ENCODE measurements at places on chromosomes 3 and 15.

- no peak for DNase-seq
Observed at GRCh38 chr3:105806359-105806758, 62.5 kb downstream of the CBLB start.

DNA sequence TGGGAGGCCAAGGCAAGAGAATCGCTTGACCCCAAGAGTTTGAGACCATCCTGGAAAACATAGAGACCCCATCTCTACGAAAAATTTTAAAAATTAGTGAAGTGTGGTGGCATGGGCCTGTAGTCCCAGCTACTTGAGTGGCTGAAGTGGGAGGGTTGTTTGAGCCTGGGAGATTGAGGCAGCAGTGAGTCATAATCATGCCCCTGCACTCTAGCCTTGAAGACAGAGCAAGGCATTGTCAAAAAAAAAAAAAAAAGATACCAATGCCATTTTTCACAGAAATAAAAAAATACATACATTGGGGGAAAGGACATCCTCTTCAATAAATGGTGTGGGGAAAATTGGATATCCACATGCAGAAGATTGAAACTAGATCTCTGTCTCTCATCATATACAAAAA, 74.6 kb downstream of the CERS3 start:
- DNase-seq: no peak

DNA sequence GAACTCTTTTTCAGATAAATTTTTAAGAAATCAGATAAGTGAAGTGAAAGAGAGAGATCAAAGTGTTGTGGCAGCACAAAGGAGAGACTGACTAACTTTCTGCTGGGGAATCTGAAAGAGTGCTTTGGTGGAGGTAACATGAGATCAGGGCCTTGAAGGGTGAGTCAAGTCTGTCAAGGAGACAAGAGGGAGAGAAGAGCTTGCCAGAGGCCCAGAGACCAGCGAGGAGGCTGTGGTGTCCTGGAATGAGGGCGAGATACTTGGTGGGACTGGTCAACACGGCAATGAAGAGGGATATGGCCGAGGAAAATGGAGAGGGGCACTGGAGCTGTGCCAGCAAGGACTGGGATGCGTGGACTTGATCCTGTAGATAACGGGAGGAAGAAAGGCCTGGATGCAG, 4.6 kb downstream of the TADA3 start:
- no peak for DNase-seq

DNA sequence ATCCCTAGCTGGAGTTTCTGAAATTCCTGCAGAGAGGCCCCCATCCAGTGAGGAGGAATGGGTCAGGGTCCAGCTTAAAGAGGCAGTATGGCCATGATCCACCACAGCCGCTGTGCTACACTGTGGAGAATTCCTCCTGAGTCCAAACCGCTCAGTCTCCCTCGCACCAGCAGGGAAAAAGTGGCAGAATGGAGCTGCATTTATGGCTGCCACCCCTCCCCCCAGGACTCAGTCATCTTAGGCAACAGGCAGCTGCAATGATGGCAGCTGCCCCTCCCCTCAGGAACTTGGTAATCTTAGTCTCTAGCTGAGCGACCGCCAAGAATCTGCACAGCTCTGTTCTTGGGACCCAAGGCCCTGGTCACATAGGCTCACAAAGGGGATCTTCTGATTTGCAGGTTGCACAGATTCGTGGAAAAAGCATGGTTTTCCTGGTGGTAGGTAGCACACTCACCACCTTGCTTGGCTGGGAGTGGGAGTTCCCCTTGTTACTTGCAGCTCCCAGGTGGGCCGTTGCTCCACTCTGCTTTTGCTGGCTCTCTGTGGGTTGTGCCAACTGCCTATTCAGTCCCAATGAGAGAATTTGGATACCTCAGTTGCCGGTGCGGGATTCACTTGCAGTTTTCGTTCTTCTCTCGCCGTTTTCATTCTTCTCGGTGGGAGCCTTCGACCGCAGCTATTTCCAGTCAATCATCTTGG, 204.1 kb downstream of the STXBP5L start:
- no peak for DNase-seq

DNA sequence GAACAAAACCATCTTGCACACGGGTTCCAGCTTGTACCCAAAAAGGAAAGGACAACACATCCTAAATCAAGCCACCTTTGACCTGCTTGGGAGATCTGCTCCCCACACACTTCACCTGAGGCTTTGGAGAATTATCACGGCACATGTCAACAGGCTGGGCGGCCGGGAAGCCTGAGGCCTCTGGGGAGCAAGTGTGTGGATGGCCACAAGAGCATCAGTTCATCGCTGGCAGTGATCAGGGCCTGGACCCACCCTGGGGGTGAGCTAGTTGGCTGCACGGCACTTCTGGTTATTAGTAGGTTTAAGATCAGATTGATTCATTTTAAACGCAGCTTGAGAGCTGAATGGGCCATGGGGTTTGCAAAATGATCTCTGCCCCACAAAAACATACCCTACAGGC, 108.5 kb downstream of the CHSY1 start:
- no peak for DNase-seq
